ENCODE measurements at places on chromosomes 5 and 9.

DNA sequence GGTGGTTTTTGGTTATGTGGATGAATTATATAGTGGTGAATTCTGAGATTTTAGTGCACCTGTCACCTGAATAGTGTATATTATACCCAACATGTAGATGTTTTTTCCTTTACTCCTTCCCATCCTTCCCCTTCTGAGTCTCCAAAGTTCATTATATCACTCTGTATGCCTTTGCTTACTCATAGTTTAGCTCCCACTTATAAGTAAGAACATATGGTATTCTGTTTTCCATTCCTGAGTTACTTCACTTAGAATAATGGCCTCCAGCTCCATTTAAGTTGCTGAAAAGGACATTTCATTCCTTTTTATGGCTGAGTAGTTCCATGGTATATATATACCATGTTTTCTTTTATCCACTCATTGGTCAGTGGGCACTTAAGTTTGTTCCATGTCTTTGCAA is 161.6 kb upstream of the CD180 start:
- no peak for DNase-seq

DNA sequence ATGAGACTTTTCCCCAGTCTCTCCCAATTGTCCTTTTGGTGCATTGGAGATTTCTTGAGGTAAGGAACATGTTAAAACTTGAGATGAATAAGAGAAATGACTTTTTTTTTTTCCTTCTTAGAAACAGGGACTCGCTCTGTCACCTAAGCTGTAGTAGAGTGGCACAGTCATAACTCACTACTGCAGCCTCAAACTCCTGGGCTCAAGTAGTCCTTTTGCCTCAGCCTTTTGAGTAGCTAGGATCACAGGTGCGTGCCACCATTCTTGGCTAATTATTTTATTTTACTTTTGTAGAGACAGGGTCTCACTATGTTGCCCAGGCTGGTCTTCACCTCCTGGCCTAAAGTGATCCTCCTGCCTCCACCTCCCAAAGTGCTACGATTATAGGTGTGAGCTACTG is 25.9 kb downstream of the CDC42SE2 start:
- no peak for DNase-seq

- DNase-seq: no peak
These were observed 48.1 kb downstream of the SPIN1 start for GRCh38 chr9:88436379-88436778.

DNA sequence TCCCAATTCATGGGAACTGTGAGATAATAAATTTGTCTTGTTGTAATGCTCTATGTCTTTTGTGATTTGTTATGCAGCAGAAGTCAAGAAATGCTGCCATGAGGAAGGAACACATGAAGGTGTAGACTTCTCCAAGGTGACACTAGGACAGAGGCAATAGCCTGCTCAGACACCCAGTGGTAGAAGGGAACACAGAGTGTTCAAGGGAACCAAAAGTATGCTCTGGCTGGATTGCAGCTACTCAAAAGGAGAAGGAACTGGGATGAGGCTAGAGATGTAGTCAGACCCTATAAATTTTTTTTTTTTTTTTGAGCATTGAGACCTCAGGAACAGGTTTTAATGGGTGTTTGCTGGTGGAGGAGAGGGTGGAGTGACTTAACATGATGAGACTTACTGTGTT is 232.5 kb downstream of the PARP8 start:
- no peak for DNase-seq

GRCh38 chr5:66012271-66012670 is 85.9 kb downstream of the ERBIN start:
- DNase-seq: no peak

GRCh38 chr9:116937361-116937760 is 250.3 kb downstream of the TRIM32 start:
- no peak for DNase-seq

DNA sequence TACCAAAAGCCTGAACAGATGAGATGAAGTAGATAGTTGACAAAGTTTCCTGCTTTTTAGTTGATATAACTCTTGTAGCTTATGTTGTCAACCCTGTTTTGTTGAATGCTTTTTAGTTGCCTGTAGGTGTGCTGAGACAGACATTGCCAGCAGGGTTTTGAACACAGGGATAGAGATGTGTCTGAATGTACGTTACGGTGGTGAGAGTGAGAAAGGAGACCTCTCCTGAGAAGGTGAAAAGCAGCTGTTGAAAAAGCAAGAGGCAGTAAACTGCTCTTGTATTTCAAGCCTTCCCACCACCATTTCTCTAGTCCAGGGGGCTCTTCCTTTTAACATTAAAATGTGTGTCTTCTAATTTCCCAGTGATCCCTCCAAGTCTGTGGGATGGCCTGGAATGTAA is 14.7 kb downstream of the DNAJC21 start:
- DNase-seq: no peak

GRCh38 chr9:69171049-69171448 is 3.0 kb upstream of the TJP2 start:
- no peak for DNase-seq

DNA sequence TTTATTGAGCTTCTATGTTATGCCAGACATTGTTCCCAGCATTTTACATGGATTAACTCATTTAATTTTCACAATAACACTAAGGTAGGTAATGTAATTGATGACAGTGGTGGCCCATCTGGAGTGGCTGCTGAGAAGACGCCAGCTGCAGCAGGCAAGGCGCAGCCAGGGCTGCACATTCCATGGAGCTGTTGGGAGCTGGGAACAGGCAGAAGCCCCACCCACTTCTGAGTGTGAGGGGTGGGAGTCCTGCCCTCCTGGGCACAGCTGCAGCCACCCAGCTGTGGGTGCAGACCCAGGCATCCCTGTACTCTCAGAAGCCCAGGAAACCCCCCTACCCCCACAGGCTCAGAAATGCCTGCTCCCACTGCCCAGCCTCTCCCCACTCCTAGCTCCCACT is 183.3 kb downstream of the DEPDC1B start:
- DNase-seq: no peak

GRCh38 chr9:33375841-33376321 is 26.5 kb downstream of the AQP7 start:
- no peak for DNase-seq

DNA sequence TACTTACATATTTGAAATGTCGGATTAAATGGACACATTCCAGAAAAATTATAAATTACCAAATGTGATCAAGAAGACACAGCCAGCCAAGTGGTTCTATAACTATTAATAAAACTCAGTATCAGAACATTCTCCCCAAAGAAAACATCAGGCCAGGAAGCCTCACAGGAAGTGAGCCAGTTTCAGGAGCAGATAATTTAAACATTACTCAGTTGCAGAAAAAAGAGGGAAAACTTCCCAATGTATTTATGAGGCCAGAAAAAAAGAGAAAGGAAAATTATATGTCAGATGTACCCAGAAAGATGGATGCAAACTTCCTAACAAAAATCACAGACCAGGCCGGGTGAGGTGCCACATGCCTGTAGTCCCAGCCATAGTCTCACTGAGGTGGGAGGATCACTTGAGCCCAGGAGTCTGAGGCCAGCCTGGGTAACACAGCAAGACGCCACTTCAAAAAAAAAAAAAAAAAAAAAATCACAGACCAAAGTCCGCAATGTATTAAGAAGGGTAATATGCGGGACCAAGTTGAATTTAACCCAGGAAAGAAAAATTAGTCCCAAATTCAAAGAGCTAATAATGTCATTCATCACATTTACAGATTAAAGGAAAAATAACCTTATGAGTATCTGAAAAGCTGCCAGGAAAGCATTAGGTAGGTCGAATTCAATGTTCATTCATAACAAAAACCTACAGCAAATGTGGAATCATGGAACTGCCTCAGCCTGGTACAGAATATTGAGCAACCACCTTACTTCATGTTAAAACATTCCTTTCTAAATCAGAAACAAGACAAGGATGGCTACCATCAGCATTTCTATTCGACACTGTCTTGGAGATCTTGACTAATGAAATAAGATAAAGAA is 37.2 kb upstream of the NRARP start:
- DNase-seq: no peak

GRCh38 chr5:151113651-151114050 is 32.8 kb upstream of the TNIP1 start:
- no peak for DNase-seq

GRCh38 chr9:131065599-131065998 is 30.7 kb upstream of the AIF1L start:
- DNase-seq: no peak

DNA sequence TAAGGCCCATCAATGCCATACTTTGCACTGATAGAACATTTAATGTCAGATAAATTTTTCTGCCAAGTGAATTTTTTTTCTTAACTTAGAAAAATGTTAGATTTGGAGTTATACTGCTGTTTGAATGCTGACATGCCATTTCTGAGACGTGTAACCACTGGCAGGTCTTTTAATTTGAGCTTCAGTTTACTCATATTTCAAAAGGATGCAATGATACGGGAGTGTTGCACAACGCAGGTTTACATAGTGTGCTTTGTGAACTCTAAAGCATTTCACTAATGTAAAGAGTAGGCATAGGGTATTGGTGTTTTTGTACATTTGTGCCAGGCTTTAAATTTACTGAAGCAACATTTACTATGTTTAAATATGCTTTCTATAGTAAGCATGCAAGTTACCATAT is 4.2 kb downstream of the ZBTB43 start:
- DNase-seq: no peak

DNA sequence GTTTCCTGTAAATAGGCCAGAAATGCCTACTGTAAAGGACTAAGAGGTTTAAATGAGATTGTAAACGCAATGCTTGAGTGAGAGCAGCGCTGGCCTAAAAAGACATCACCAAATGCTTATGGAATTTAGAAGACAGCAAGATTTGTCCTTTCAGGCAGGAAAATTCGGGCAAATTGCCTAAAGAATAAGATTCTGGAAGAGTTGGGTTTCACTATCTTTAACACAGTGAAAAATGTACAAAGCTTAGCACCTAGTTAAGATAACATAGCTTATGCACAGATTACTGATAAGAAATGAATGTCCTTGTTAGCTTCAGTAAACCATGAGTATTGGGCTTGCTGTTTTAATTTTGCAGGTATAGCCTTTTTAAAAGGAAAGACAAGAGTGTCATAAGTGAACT is 4.7 kb downstream of the FKBP15 start:
- no peak for DNase-seq

GRCh38 chr5:81773161-81773560 is 22.3 kb upstream of the SSBP2 start:
- no peak for DNase-seq

- no peak for DNase-seq
These were observed 84.1 kb upstream of the MEGF10 start for GRCh38 chr5:127206320-127207113.

- DNase-seq: no peak
These were observed 101.2 kb downstream of the TTC39B start for GRCh38 chr9:15205632-15206420.

DNA sequence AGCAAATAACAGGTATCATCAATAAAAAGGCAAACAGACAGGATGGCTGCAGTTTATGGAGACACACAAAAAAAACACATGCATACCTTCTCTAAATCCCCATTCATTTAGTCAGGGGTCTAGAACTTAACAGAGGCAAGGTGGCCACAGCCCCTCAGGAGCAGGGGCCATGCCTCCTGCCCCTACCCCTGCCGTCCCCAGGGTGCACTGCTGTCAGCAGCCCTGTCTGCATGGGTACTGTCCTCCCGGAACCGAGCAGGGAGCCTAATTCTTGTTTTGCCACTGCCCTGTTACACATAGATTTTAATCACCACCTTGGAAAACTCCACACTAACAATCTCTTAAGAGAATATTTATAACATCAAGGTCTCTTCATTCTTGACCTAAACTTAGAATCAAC is 39.0 kb downstream of the ADAMTS12 start:
- DNase-seq: no peak

DNA sequence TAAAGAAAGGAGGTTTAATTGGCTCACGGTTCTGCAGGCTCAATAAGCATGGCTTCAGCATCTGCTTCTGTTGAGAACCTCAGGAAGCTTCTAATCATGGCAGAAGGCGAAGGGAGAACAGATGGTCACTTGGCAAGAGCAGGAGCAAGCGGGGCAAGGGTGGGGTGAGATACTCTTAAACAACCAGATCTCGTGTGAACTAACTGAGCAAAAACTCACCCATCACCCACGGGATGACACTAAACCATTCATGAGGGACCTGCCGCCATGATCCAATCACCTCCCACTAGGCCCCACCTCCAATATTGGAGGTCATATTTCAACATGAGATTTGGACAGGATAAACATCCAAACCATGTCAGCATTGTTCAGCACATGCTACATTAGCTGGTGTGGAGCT is 89.1 kb upstream of the HAND1 start:
- no peak for DNase-seq

DNA sequence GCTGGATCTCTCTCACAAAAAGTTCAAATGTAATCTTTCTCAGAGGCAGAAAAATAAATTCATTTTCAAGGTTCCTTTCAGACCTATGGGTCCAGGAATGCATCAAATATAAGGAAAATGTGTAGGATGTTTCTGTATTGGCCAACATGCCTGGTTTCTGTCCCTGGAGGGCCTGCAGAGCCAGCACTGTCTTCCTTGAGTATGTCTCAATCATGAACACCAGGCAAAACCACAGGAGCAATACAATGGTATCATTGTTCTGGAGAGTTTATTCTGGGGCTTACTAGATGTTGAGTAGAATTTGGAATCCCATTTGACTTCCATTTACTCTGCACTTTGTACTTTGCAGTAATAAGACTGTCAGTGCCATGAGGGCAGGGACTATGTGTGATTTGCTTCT is 23.5 kb downstream of the INSYN2B start:
- no peak for DNase-seq

DNA sequence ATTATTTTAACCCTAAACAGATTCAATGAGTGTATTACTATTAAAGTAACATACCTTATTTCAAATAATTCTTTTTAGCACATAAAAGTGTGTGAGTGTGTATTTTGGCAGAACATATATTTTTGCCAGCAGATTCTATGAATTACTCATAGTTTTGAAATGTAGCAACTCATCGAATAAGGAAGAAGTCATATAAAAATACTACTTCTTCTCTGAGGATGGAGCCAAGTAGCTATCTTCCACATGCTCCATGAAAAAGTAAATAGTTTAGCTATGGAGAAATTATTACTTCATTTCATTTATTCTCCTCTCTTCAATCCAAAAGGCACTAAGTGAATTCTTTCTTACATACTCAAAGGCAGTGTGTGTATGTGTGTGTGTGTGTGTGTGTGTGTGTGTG is 1090.4 kb upstream of the CDH6 start:
- DNase-seq: no peak

GRCh38 chr9:94269264-94269663 is 10.2 kb downstream of the ZNF169 start:
- no peak for DNase-seq

- no peak for DNase-seq
These were observed 93.4 kb downstream of the RXRA start for GRCh38 chr9:134419684-134420076.

GRCh38 chr5:115720888-115721287 is 95.1 kb upstream of the TMED7 start:
- DNase-seq: no peak

- no peak for DNase-seq
These were observed 69.9 kb downstream of the DAPK1 start for GRCh38 chr9:87567571-87567970.
